Midbrain (tissue), 1 donor: ENCODE measurements at places on chromosomes 2 and 18.

DNA sequence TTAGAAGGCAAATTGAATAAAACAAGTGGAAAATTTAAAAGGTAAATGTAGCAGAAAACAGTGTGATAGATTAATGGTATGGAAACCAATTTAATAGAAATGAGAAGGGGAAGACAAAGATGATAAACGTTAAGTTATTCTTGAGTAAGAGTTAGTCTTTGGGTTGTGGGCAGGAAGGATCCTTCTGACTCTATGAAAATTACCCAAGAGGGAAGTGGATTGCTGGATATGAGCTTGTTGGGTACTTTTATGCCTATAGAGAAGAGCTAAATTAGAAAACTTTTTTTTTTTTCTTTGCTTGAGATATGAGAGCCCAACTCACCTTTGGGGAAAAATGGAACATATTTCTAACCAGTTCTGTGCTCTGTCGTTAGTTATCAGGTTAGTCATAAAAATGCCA is 144.0 kb downstream of the LDLRAD4 start:
- DNase-seq = no peak

- DNase-seq = no peak
Measured at GRCh38 chr2:44016282-44016681, 20.5 kb upstream of the LRPPRC start.

DNA sequence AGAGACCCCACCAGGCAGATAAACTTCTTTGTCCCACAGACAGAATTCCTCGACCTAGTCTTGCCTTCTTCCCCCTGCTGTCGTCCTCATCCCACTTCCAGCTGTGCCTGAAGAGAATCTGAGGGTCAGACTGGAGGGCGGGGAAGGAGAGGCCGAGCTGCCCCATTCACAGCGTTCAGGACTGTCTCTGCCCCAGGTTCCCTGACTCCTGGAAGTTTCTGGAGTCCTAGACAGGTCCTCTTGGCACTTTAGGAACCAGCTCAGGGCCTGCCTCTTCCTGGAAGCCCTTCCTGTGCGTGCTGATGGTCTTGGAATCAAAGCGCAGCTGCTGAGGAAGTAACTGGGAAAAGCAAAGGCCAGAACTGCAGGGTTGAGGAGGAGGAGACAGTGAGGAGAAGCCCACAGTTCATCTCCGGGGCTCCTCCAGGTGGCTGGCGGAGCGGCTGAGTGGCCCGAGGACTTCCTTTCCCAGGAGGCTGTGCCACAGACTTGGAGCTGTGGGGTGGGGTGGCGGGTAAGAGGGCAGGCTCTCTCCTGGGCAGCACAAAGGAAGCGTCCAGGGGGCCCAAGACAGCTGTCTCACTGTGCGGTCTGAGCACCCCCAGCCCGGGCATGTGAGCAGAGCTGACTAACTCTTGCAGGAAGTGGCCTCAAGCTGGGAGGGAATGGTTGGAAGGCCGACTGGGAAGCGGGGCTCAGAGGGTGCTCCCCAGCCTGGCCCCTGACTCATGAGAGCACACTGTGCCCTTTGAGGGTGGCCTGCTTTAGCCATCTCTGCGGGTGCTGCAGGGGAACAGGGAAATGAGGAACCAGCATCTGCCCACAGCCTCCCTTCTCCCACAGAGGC is 39.5 kb downstream of the SDC1 start:
- no peak for DNase-seq

GRCh38 chr18:8795586-8796325 is 90.4 kb downstream of the MTCL1 start:
- DNase-seq = no peak

DNA sequence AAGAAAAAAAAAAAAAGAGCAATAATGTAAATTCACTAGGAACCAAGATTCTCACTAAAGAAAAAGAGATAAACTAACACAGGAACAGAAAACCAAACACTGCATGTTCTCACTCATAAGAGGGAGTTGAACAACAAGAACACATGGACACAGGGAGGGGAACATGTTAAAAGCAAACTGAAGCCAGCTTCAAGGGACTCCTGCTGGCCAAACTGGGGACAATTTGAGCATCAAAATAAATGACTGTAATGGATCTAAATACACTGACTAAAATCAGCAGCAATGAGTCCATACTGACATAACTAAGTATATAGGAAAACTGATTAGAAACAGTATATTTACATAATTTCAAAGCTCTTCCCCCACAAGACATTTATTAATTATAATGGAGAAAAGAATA is 73.0 kb downstream of the FARSB start:
- no peak for DNase-seq

DNA sequence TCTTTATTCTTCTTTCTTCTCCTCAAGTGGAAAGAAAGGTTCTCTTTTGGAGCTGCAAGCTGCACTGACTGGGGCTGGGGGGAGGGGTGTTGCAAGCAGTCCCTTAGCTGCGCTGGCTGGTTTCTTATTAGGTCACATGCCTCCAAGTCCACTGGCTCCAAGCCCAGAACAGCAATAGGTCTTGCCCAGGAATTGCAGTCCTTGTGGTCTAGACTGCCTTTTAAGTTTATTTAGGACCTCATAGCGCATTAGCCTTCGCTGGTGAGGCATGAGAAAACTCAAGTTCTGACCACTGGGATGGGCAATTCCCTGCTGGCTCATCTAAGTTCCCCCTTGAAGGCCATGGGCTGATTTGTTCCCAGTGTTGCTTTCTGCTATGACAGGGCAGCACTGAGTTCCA is 138.6 kb upstream of the SCN7A start:
- no peak for DNase-seq

- no peak for DNase-seq
Measured at GRCh38 chr2:230864122-230864604, 579 bp upstream of the ITM2C start.

DNA sequence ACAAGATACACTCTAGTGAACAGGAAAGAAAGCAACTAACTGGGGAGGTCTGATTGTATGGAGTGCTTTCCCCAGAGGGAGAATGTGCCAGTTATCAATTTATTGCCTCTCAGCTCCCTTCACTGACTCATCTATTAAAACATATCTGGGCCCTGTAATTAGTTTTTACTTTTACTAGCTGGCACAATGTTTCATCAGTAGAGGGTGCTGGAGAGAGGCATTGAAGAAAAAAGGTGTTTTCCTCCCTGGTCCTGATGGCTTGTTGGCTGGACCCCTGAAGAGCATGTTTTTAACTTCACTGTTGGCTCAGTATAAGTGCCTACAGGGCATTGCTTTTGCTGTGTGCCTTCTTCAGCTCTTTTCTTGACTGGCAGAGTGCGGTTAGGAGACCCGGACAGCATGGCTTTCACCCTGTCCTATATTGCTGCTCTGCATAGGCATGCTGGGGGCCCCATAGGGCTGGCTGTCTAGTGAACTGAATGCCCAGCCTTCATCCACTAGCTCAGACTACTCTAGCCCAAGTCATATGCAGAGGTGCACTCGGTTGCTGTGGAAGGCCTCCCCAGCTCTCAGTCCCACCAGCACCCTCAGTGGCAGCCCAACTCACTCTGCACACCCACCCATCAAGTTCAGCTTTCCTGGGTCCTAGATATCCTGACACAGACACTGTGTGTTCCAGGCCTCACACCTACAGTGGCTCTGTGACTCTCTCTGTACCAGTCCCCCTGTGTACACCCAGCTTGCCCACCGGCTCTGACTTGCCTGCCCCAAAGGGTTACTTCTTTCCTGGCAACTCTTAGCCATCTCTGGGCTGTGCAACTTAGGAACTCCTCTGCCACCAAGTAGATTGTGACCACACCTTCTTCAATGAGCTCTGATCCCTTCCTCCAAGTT is 62.3 kb upstream of the ACYP2 start:
- DNase-seq = no peak

DNA sequence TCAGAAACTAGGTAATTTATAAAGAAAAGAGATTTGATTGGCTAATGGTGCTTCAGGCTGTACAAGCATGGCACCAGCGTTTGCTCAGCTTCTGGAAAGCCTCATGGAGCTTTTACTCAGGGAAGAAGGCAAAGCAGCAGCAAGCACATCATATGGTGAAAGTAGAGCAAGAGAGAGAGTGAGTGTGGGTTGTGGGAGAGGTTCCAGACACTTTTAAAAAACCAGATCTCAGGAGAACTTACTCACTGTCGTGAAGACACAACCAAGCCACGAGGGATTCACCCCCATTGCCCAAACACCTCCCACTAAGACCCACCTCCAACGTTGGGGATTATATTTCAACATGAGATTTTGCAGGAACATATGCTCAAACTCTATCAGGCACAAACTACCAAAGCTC is 554.6 kb upstream of the TNP1 start:
- DNase-seq = no peak

DNA sequence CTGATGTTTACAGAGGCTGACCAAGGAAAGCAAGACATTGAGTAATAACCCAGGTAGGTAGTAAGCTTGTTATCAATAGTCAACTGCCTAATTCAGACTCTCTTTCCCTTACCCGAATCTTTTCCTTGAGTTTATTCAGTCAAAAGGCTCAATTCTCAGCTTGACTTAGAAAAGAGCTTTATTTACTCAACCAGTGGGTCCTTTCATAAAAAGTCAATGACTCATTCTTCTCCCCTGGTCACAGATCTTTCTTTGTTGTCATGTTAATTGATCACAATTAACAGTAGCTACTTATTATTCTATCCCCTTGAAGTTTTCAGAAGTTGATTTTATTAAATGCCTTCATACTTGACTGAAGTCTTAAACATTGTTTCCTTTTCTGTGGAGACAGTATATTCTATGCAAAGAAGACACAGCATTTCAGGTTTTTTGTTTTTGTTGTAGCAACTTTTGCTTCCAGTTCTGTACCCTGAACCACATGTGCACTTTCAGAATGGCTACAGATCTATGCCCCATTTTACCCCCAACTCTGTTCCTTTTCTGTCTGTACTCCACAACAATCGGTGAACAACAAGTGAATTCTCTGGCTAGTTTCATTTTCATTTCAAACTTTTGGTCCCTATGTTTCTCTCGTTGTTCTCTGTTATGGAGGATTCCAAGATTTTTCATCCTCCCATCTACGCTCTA is 428.3 kb downstream of the NCKAP5 start:
- DNase-seq = peak; percentile 16

DNA sequence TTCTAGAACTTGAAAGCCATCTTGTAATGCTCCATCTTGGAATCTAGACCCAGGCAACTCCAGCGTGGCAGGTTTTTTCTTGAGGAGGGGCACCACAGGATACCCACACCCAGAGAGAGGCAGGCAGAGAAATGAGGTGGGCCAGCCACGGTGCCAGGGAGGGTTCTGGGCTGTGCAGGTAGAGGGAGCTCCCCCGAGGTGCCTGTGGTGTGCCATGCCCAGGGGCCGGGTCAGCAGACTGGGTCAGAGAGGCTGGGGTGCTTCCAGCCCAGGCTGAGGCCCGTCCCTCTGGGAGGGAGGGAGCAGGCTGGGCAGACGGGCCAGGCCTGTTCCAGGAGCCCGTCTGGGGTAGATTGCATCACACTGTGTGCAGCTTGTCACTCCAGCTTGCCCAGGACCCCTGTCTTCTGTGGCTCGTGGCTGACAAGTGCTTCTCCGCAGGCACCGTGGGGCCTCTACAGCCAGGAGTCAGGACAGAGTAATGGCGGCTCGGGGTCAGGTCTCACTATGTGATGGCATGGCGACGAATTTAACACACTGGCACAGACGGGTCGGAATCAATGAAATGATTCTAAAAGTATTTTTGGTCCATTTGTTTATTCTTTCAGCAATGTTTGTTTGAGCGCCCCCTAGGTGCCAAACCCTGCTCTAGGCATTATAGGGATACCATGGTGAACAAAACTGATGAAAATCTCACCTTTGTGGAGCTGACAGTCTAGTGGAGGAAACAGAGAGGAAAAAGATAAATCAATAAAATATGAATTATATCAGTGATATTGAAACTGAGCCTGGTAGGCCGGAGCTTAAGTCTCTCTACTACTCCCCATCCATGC is 144.0 kb downstream of the ACOXL start:
- DNase-seq = no peak

DNA sequence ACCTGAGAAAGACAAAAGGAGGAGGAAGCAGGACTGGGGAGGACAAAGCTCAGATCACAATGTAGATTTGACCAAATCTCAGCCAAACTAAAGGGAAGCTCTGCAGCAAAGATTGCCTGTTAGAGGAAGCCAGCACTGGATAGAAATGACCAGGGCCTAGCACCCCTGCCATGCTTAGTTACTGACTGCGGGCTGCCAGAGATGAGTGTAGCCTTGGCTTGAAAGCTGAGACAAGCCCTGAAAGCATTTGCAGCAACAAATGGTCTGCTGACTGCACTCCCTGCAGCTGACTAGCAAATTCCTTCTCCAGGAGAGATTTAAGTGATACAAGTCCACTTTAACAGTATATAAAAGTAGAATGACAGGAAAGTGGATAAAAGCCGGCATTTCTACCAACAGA is 140.9 kb upstream of the CRIM1 start:
- DNase-seq = no peak

GRCh38 chr18:61738042-61738441 is 154.8 kb downstream of the RNF152 start:
- no peak for DNase-seq

GRCh38 chr18:70158992-70159717 is 46.3 kb downstream of the RTTN start:
- no peak for DNase-seq

GRCh38 chr2:237863102-237863511 is 3.7 kb downstream of the RAMP1 start:
- DNase-seq = no peak

DNA sequence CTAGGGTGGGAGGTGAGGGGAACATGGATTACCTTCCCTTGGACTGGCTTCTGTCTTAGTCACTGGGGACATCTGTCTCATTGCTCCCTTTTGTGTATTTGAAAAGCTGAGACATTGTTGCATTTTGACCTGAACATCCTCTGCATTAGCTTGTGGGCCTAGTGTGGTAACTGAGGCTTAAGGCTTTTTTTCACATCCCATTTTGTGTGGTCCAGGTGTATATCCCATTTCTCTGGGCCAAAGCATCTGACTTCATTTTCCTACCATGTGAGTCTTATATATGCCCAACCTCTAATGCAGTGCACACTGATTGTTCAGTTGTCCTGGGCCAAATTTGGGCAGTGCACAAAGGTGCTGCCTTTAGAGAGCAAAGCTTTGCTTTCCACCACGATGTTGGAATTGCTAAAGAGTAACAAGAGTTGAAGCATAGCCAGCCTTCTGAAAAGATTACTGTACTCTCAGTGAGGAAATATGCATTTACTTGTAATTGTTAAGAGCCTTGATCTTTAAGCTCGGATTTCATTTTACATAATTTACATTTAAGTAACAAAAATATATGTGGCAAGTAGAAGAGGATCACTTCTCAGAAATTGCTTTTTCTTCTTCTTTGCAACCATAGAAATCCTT is 13.3 kb downstream of the PRKCE start:
- DNase-seq = no peak

GRCh38 chr2:232645061-232645460 is 11.7 kb downstream of the EFHD1 start:
- DNase-seq = no peak
